ENCODE measurements at places on chromosomes 12 and 14. TPM values are rescaled to one million over a fixed set of nuclear protein-coding genes. Genes with fewer than 3 reads are reported as not detected.

AQP5 gene
- not detected for total RNA-seq

RPGRIP1 gene
- not detected for total RNA-seq

DBX2 gene
- total RNA-seq = not detected

MGAT4C gene
- total RNA-seq = not detected

AMN1 gene
- 7.3 TPM for total RNA-seq

PAPLN gene
- total RNA-seq = 4.3 TPM

ZNF26 gene
- total RNA-seq = 23.2 TPM

ANGEL1 gene
- 6.8 TPM for total RNA-seq

NEUROD4 gene
- not detected for total RNA-seq

CFAP54 gene
- 0.86 TPM for total RNA-seq

TMEM179 gene
- not detected for total RNA-seq

ING4 gene
- 23.8 TPM for total RNA-seq

ACSM4 gene
- not detected for total RNA-seq

CPNE6 gene
- not detected for total RNA-seq

Measured in fibroblast of villous mesenchyme (primary cell).